ENCODE measurements at places on chromosomes 2 and 18.

- no peak for DNase-seq
These were observed 83.5 kb downstream of the IKZF2 start for GRCh38 chr2:213067888-213068287.

- DNase-seq: no peak
These were observed 138.6 kb downstream of the B3GNT2 start for GRCh38 chr2:62334440-62335058.

DNA sequence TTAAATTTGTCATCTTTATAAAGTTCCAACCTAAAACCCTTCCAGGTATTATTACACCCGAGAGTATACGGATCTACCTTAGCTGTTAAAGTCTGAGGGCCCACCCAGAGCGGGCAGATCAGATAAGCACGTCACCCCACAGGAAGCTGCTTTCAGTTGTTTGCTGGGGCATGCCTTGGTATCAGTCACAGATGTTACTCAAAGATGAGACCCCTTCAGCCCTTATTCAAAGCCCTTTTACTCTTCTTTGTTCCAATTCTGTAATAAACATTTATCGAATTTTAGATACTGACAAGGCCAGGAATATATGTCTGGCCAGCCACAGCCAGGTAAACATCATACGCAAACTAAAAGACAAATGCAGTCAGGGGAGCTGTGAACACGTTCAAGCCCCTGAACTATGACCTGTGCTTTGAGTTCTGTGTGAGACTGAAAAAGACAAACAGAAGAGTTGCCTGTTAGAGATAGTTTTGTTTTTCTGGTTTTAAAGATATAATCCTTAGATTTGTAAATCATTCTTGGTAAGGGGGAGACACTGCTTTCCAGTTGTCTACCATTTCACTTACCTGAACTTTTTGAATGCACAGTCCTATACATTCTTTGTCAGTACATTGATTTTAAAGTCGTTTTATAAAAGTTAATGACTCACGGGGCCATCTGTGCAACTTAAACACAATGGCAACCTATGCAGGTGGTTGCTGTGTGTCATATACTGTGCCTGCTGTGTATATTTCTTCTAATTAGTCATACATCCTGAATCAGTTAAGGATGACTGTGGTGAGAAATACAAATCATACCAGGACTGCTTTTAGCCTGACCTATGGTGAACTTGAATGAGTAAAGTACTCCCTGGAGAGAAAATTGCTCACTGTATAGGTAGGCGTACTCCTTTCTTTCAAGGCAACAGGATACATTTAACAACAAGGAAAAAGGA lies 100.5 kb upstream of the ITPRID2 start:
- DNase-seq: no peak

- no peak for DNase-seq
These were observed 65.7 kb upstream of the CNGA3 start for GRCh38 chr2:98280376-98281102.

DNA sequence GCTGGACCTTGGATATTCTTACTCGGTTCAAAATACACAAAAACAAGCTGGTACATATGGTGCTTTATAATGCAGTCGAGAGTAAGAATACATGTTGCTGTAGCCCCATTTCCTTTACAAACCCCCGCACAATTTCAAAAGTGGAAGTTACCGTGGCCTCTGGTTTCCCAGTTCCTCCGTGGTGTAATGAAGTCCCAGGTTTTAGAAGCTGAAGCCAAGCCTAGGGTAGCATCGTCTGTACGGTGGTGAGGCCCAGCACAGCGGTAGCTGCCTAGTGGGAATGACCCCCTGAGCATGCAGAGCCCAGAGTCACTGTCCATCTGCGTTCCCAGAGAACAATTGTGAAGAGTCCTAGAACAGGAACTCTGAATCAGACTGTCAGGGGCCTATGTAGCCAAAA lies 171.8 kb downstream of the ASXL3 start:
- no peak for DNase-seq

DNA sequence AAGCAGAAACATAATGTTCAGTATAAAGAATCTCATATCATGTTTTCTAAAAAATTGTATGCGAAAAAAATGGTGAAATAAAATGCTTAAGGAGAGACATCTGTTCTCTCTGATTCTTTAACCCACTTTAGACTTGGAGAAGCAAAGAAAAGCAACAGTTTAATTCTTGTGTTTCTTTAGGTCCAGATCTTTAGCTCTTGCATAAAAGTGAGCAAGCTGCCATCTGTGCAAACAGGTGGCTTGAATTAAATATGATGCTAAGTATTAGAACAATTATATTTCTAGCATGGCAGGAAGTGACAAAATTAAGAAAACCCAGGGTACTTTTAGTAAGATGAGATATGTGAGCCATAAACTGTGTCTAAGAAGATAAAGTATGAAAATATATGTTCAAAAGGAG lies 1038.3 kb downstream of the DPP10 start:
- DNase-seq: no peak

DNA sequence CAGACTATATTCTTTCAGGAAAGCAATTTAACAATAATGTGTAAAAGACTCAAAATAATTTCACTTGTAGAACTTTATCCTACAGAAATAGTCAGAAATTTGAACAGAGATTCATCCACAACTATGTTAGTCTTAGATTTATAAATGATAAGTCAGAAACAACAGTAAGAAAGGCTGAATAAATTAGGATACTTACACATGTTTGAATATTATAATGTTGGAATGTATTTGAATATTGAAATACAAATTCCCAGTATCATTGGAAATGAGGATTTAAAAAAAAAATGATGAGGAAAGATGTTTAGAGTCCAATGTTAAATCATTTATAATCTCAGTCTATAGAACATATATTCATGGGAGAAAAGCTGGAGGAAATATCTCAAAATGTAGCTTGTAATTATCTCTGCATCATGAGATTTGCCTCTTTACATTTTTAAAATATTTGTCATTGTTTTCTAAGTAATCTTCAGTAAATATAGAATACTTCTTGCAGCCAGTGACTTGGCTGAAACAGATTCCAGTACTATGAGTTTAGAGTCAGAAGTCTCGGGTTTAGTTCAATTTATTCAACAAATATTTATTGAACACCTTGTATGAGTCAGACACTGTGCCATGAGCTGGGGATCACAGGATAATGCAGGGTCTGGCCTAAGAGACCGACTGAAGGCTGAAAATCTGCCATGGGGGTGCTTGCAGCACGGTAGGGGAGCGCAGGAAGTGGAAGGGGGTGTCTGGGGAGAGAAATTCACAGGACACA lies 32.3 kb downstream of the CXCR4 start:
- DNase-seq: no peak

- no peak for DNase-seq
These were observed 40.3 kb downstream of the CYP27C1 start for GRCh38 chr2:127179766-127180165.

- no peak for DNase-seq
These were observed 126.8 kb downstream of the SP100 start for GRCh38 chr2:230542751-230543150.

DNA sequence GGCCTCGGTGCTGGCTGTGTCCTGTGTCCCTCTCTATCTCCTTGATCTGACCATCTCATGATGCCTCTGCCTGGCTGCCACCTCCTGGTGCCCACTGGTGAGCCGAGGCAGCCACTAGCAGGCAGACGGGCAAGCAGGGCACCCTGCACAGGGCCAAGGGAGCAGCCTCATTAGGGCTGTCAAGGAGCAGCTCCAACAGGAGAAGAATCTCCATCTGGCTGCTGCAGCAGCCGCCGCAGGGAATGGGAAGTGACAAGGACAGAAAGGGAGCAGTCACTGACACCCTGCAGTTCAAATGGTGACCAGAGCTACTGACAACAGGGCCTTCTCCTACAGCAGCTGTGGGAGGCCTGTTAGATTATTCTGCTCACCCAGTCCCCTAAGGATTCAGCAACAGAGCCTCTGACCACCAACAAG lies 32.6 kb downstream of the ALPK2 start:
- DNase-seq: no peak

GRCh38 chr18:2070631-2071030 lies 500.7 kb downstream of the METTL4 start:
- DNase-seq: no peak

DNA sequence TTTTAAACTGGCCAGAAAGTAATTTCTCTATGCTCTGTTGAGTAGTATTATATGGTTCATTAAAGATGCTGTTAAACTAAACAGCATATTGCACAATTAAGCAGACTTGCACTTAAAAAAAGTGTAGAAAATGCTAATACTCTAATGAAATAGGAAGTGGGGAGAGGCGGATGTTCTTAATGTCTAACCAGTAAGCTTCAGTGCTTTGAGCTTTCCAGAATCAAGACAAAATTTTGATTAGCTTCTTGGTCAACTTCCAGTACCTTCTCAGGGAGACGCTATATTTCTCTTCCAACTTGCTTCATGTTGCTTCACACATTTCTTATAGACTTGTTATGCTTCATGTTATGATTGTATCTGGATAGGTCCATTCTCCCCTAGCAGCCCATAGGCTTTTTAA lies 89.1 kb downstream of the MAP2 start:
- DNase-seq: no peak

DNA sequence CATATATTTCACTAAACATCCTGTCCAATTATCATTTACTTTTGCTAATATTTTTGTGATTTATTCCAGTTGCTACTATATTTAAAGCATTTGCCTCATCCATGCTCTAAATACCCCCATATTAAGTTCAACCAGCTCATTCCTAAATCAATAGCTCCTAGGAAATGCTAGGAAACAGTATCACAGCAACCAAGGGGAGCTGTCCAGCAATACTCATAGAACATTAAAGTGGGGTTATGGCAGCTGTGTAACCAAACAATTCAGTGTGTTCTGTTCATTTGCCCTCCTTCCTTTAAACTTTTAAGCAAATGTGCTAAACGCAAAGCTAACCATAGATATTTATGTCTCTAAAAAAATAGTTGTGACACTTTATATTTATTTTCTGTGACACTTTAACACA lies 41.1 kb downstream of the ACVR1C start:
- DNase-seq: no peak

GRCh38 chr2:217204358-217204757 lies 344.5 kb upstream of the TNP1 start:
- DNase-seq: no peak

DNA sequence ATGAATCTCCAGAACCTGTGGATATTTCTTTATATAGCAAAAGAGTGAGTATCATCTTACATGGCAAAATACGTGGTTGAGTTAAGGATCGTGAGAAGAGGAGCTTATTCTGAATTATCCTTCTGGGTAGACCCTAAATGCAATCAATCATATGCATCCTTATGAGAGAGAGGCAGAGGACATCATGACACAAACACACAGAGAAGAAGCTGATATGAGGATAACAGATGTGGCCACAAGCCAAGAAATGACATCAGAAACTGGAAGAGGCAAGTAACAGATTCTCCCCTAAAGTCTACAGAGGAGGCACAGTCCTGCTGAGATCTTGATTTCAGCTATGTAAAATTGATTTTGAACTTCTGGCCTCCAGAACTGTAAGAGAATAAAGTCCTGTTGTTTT lies 730.2 kb upstream of the ZNF804A start:
- DNase-seq: no peak

All from cortex of kidney (tissue), 1 donor.